Endothelial cell (in vitro differentiated cells): ENCODE measurements at places on chromosomes 11 and 22.

DNA sequence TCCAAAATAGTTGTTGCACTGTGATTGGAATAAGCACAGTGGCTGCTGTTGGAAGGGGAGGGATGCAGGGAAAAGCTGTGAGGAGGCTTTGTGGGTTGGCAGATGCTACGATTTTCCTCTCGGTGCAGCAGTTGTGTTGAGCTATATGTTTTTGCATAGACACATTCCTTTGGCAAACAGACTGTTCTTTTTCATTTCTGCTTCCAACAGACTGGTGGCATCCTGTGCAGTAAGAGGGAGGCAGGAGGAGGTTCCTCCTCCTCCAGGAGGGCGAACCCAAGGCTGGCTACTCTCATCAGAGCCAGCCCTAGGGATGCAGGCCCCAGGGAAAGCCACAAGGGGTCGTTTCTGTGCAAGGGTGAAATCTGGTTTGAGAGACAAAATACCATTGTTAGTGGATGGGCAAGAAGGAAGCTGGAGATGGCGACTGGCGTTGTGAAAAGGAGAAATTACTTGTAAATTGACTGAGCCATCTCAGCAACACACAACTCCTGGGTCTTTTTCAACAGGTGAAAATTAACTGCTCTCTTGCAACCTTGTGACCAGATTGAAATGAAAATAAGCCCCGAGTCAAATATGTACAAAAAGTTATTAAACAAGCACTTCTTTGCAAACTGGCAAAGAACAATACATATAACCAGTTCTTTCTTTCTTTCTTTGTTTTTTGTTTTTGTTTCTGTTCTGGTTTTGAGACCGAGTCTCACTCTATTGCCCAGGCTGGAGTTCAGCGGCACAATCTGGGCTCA, 26.5 kb upstream of the UBASH3B start:
- DNase-seq = peak; percentile 82

DNA sequence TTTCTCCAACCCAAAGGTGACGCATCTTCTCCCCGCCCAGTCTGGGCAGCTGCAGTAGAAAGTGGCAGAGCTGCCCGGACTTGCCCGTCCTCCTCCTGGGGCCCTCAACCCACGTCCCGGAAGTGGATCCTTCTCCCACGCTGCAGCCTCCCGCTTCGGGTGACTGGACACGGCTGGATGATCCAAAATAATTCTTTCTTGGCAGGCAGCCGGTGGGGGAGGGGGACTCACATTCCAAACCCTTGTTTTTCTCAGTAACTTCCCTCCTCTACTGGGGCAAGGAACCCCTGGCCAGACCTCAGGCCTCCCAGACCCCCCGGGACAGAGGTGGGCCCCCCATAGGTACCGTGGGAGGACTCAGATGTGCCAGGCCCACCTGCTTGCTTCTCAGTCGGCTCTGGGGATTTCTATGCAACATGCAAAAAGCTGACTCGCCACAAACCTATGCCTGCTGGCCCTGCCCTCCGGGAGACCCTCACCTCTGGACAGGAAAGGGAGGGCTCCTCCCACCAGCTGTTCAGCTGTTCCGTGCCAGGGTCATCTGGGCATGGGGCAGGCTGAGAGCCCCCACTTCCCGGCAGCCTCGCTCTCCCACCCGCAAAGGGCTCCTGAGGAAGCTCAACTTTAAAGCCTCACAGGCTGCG, 1.4 kb downstream of the PLXNB2 start:
- DNase-seq = peak; percentile 29

DNA sequence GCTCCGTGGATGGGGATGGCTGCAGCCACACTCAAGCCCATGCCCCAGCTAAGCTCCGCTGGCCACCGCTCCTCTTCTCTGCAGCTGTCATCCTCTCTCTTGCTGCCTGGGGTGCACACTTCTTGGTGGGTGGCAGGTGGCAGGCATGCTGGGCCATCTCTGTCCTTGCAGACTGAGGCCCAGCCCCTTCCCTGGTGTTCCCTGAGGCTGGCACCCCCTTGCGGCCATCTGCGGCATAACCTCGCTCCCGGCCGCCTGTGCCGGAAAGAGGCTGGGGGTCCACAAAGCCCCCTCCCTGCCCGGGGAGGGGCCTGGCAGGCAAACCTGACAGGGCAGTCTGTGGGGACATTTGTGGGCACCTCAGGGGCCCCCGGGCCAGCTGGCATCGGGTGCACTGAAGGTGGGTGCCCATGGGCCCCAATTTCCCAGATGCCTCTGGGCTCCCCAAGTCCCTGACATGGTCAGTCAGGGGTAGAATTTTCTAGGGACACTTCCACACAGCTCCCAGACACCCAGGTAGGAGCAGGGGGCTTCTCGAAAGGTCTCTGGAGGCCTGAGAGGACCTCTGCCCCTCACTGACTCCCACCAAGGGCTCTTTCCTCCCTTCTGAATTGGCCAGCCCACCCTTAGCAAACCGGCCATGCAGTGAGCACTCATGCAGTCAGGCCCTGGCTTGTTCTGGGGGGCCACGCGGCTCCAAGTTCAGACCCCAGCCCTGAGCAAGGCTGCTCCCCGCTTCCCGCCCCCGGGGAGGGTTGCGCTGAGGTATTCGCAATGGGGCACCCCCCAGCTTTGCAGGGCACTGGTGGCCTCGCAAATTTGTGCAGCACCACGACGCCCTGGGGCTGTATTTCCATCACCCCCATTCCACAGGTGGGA, 23.5 kb upstream of the TH start:
- peak; percentile 78 for DNase-seq

DNA sequence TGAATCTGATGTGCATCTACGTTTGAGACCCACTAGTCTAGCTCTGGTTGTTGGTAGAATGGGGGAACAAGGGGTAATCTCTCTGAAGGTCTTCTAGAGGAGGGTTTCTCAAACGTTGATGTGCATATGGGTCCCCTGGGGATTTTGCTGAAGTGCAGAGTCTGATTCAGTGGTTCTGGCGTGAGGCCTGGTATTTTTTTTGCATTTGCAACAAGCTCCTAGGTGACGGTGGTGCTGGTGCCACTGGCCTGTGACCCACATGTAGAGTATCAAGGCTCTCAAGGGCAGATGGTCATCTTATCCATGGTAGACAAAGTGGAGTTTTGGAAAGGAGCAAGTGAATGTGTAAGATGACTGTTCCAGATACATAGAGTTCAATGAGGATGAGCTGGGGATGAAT, 97.1 kb downstream of the CEP164 start:
- DNase-seq = no peak
